ENCODE measurements at places on chromosomes 1 and 21. TPM values are rescaled to one million over a fixed set of nuclear protein-coding genes. Genes with fewer than 3 reads are reported as not detected.
A peak's percentile ranks its signal among the peaks of the same experiment; 100 is the strongest.

GRCh38 chr21:10272216-10272615, 249.2 kb upstream of the TPTE start:
- no peak for DNase-seq

CFHR1 gene
- not detected for total RNA-seq

DNA sequence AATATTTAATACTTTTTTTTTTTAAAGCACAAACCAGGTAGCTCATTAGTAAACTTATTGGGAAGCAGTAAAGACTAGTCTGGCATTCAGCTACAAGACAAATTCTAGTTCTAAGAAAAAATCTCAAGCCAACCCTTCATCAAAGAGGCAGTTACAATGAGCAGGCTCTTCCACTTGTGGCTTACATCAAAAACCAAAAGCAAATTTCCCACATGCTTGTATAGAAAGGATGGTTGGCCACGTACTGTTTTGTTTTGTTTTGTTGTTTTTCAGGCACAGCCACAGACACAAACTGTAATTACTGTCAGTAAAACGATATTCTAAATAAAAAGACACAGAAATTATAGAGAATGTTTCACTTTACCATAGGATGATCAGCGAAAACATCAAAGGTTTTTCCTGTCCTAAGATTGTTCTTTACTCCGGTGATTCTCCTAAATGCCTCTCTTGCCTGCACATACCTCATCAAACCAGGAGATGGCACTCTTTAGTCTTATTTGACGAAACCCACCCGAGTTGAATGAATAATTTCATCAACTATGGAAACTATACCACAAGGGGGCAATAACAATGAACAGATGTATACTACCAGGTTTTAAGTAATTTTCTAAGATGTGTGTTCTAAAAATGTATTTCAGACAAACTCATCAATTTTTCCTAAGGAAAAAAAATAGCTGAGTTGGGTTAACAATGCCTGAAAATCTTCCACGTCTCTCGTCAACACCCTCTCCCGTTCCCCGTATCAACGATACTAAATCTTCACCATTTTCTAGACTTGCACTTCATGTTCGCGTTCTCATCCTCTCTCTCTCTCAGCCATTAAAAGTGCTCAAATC, 26.9 kb downstream of the RPL5 start:
- DNase-seq: peak; percentile 23

DNA sequence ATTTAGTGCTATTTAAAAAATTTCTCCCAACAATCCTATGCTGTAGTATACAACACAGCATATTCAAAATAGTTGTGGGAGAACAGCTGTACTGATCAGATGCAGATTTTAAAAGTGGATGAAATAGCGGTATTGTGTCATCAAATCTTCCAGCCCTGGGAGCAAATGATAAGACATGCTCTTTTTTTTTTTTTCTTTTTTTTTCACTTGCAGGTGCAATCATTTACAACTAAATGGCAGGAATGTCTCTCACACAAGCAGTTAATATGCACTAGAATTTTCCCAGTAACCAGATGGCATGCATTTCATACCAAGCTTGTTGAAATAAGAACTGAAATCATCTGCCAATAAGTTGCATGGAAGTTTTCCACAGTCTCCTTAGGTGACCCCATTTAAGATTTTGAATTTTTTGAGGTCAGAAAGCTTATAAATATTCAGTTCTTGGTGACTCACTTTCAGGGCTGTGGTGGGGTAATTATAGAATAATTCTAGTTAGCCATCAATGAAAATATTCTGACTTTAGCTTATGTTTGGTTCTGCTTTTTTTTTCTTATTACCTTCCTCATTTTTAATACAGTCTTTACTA, 623.9 kb upstream of the NR5A2 start:
- DNase-seq: peak; percentile 70

LIX1L gene
- 32.5 TPM for total RNA-seq

DNA sequence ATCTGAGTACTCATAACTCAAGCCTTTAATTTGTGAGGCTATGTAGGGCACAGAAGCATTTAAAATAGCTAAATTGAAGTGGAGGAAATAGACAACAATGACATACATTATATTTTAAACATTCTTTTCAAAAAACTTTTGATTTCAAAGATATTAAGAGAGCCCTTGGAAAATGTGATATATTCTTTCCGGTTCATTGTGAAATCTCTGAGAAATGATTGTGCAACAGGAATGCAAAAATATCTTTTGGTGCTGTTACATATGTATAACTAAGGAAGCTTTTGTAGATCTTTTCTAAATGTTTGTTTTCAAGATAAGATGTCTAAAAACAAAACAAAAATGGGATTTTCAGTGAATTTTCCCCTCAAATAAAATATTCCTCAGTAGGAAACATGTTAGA, 185.2 kb downstream of the LEPR start:
- no peak for DNase-seq

GJB3 gene
- 40.6 TPM for total RNA-seq

DNA sequence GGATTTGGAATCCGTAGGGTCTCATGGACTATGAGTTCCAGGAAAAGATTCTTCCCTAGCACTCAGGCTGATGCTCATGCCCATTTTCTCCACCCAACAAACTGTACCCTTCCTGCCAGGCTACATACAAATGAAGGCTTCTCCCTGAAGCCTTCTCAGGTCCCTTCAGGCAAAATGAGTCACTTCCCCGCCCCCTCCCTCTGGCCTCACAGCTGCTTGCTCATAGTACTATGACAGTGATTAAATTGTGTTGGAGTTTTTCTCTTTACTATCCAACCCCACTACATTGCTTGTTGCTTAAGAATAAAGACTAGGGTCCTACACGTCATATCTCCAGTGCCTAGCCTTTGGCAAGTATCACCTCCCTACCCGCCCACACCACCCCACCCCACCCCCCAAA, 207.6 kb upstream of the NFIA start:
- peak; percentile 10 for DNase-seq

DNA sequence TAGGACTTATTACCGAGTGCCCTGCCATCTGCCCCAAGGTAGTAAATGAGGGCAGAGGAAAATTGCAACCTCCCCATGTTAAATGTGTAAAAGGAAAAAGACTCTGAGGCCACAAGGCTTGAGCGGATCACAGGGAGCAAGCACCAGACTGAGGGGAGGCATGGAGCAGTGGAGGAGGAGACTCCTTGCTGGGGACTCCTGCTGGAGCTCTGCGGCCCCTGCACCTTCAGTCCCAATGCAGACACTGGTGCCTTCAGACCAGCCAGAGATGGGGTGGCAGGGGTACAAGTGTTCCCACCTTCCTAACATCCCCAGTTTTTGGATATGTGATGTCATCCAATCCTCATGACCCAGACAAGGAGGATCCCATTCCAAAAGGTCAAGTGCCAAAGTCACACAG, 128.4 kb upstream of the NGF start:
- no peak for DNase-seq

SMPDL3B gene
- 17.2 TPM for total RNA-seq

CHD5 gene
- total RNA-seq: not detected

GRCh38 chr1:180026556-180026955, 71.9 kb downstream of the CEP350 start:
- no peak for DNase-seq

EEIG2 gene
- 6.1 TPM for total RNA-seq

PGD gene
- total RNA-seq: 304 TPM

DNA sequence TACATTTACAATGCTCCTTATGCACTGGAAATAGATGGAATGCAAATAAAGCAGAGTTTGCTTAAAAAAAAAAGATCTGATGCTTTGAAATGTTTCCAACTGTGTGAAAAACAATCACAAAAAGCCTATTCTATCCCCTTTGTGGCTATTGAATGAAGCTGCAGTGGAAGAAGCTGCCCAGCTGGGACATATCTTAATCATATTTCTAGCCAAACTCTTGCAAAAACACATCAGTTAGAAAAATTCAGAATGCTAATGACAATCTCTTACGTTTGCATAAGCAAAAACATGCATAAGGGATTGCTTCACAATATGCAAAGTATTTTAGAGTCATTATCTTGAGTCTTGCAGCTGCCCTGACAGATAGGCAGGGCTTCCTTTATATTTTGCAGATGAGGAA, 526.4 kb upstream of the USP24 start:
- DNase-seq: no peak

- DNase-seq: no peak
These were observed 8.5 kb downstream of the SLFNL1 start for GRCh38 chr1:41013024-41013423.

Measured in epithelial cell of proximal tubule (primary cell).